ENCODE measurements at places on chromosomes 5 and 9.

DNA sequence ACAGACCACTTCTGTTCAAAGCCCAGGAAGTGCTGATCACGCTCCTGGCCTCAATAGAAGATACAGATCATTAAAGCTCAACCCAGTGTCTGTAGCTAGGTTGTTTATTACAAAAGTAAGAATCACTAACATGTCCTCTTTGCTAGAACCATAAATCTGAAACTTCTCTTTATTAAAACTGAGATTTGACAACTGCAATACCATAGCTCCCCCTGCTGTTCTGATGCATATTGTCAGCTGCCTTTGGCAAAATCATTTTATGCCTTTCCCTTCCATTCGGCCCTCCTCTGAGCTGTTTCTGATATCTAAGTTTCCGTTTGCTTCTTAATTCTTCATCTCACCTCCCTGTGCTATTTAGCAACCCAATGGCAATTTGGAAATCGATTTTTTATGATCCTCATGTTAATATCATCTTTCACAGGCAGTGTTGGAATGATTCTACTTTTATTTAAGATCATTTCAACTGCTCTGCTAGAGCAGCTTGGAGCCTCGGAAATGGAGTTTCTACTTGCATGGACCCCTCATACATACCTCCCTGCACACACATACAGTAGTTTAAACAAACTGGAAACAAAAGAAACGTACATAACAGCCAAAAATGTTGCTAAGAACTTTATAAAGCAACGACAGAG lies 998.8 kb downstream of the MAT2B start:
- DNase-seq = no peak

DNA sequence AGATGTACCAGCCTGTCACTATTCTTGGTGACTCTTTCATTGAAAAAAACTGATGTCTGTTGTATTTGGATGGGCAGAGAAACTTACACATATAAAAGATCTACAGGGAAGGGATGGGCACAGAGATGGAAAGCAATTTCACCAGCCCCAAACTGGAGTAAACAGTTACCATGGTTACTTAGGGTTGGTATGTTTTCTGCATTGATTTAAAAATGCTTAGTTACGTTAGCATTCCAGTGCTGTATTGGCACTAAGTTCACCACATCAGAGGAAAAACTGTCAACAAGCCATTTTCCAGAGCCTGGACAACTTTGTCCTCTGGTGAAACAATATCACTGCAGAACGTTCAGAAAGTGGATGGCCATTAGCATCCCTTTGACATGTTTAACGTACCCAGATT lies 28.0 kb downstream of the MARCHF3 start:
- no peak for DNase-seq

DNA sequence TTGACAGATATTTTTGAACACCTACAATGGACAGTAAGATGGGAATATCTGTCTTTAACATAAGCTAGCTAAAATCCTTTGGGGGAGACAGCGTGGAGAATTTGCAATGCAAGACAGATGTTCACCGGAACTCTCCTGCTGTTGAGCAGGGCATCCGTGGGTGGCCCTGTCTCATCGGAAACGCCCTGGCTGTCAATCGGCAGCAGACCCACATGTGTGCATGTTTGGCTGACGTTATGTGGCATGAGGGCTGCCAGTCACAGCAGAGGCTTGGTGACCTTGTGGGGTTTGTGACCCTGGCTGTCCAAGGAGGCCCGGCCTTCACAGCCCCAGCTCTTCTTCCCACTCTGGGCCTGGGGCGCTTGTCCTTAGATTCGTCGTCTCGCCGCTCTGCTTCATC lies 129.7 kb upstream of the OTULINL start:
- no peak for DNase-seq

- no peak for DNase-seq
Measured at GRCh38 chr9:2674141-2674824, 43.0 kb upstream of the KCNV2 start.

DNA sequence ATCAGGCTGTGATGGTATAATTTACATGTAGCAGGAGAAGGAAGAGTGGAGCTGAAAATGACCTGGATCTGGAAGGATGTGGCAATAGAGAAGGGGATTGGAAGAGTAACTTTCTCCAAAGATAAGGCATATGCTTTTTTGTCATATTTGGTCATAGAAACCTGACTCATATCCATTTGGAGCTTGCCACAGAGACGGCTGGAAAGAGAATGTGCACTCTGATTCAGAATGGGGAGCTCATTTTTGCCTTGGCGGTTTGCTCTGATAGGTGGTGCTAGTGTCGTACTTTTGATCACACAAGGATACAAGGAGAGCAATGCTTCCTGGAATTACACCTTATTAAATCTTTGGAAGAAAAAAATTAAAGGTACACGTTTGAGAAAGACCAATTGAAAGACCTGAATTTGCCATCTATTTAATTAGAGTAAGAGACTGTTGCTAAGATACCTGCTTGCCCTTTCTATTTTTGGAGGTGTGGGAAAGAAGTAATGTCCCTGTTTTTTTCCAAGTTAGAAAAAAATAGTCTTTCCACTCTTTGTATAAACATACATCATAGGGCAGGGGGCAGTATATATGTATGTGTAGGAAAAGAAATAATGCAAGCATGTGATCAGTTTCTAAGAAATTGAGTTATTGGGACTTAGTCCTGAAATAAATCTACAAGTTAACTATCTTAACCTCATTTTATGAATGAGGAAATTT lies 5.4 kb downstream of the LSM11 start:
- DNase-seq = no peak

GRCh38 chr5:135493406-135494180 lies 41.4 kb upstream of the TIFAB start:
- DNase-seq = no peak

DNA sequence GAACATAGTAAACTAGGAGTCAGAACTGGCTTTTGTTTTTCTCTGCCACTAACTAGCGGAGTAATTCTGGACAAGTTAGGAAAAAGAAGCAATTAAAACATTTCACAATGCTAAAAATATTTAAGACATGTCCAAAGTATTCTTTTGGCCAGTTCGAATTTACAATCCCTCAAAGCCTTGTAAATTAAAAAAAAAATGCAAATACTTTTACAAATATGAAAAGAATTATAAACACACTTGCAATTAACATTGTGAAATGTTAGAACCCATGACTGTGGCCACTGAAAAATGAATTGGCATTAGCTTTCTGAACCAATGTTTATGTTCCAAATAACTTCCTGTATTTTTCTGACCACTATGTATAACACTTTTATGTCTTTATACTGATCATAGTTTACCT lies 2.2 kb downstream of the RAD1 start:
- DNase-seq = no peak

- no peak for DNase-seq
Measured at GRCh38 chr5:10374046-10375022, 20.8 kb downstream of the MARCHF6 start.
